PC-9 (cell line): ENCODE measurements at places on chromosomes 5 and 9. TPM values are rescaled to one million over a fixed set of nuclear protein-coding genes. Genes with fewer than 3 reads are reported as not detected.
A peak's percentile ranks its signal among the peaks of the same experiment; 100 is the strongest.

DNA sequence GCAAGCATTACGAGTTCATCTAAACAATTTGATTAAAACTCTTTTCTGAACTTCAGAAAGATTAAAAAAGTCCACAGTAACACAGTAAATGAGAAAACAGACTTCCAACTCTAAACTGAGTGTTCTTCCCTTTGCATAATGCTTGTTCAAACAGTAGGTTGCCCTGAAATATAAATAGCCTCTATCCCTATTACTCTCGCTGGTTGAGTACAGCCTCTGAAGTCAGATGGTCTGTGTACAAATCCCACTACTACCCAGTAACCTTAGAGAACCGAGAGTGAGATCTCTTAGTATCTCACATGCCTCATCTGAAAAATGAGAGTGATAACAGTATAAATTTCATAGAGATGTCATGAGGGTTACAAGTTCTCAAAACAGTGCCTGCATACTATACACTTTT lies 591.6 kb downstream of the CAAP1 start:
- H3K4me3 ChIP-seq, result no peak overlapping the region
- H3K36me3 ChIP-seq, result no peaks in the 10 kb centered on the region
- H3K27me3 ChIP-seq, result no peaks in the 10 kb centered on the region
- H3K4me1 ChIP-seq, result no peaks in the 10 kb centered on the region
- H3K27ac ChIP-seq, result no peak overlapping the region

GRCh38 chr9:128911529-128912035 lies 9.2 kb upstream of the PHYHD1 start:
- no peaks in the 10 kb centered on the region for H3K27me3 ChIP-seq
- DNase-seq, result peak; percentile 81

- no peak overlapping the region for H3K4me3 ChIP-seq
- H3K27me3 ChIP-seq, result peaks cover 3% of the 10 kb centered on the region; the same call in 1 of the 2 replicates
- H3K4me1 ChIP-seq, result 0 out of 2 replicates have a peak, but pooled peaks cover 4% of the 10 kb centered on the region
- no peak overlapping the region for H3K27ac ChIP-seq
Observed at GRCh38 chr9:132809677-132810271, 68.3 kb downstream of the AK8 start.

- H3K36me3 ChIP-seq, result no peaks in the 10 kb centered on the region
- no peak overlapping the region for H3K4me3 ChIP-seq
- H3K27me3 ChIP-seq, result no peaks in the 10 kb centered on the region
- no peak for DNase-seq
Observed at GRCh38 chr5:55557123-55557522, 22.4 kb upstream of the PLPP1 start.

DNA sequence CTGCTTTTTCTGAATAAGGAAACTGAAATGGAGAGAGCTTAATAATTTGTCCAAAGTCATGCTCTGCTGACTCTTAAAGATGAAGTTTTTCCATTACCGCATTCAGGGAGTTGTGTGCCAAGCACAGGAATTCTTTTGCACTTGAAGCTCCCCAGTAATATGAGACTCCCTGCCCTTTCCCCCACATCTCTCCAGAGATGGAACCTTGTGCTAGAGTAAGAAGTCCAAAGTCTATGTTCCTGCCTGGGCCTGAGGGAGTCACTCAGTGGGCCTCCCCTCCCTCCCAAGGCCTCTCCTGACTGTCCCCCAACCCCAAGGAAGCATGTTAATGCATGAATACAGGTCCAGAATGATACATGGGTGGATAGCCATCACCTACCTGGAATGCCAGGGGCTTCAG lies 173.3 kb upstream of the SEMA6A start:
- no peaks in the 10 kb centered on the region for H3K4me1 ChIP-seq
- H3K4me3 ChIP-seq, result no peak overlapping the region
- H3K27me3 ChIP-seq, result no peaks in the 10 kb centered on the region
- H3K36me3 ChIP-seq, result no peaks in the 10 kb centered on the region
- DNase-seq, result no peak
- no peak overlapping the region for H3K27ac ChIP-seq

DNA sequence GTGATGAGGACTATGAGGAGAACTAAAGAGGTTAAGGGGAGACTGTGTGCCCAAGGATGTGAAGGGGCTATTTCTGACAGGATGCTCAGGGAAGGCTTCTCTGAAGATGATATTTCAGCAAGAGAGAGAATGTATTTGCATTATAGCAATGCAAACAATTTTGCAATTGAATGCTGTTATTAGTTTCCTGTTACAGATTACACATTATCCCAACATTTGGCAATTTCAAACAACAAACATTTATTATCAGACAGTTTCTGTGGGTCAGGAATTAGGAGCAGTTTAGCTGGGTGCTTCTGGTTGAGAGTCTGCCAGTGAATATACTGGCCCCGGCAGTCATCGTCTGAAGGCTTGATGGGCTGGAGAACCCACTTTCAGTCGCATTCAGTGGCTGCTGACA lies 228.0 kb downstream of the MARCHF11 start:
- no peaks in the 10 kb centered on the region for H3K36me3 ChIP-seq
- H3K27ac ChIP-seq, result no peak overlapping the region
- no peak overlapping the region for H3K4me3 ChIP-seq
- peaks cover 6% of the 10 kb centered on the region; the same call in 1 of the 2 replicates for H3K27me3 ChIP-seq
- DNase-seq, result no peak

- H3K27me3 ChIP-seq, result no peaks in the 10 kb centered on the region
- H3K36me3 ChIP-seq, result no peaks in the 10 kb centered on the region
- no peak for DNase-seq
- no peak overlapping the region for H3K4me3 ChIP-seq
- no peaks in the 10 kb centered on the region for H3K4me1 ChIP-seq
Observed at GRCh38 chr9:1170918-1171317, 120.8 kb downstream of the DMRT2 start.

Gene NR4A3
- total RNA-seq, result not detected in 2 replicates

Gene HAPLN1
- total RNA-seq, result not detected in 2 replicates

Gene SGCD
- total RNA-seq, result not detected in 2 replicates

Gene UBE2R2
- total RNA-seq, result 37.5 and 38.9 TPM in 2 replicates

Gene CSNK1A1
- total RNA-seq, result 300 and 334 TPM in 2 replicates
